Activated CD4-positive, alpha-beta T cell treated with anti-CD3 and anti-CD28 coated beads, Interleukin-2, amount 50 U/mL, for 16 hours (primary cell): ENCODE measurements at places on chromosomes 6 and 20.

DNA sequence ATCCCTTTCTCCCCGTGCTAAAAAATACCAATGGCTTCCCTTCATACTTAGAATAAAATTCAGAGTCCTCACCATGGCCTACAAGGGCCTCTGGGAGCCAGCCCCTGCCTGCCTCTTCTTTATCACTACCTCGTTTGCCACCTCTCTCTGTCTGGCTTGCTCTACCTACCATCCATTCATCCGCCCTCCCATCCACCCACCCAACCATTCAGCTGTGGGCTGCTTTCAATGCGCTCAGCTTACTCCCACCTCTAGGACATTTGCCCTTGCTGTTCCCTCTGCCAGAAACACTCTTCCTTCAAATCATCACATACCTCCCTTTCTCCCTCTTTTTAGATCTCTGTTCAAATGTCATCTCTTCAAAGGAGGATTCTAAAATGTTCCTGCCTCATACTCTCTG is 44.4 kb downstream of the PACSIN1 start:
- no peak for DNase-seq

DNA sequence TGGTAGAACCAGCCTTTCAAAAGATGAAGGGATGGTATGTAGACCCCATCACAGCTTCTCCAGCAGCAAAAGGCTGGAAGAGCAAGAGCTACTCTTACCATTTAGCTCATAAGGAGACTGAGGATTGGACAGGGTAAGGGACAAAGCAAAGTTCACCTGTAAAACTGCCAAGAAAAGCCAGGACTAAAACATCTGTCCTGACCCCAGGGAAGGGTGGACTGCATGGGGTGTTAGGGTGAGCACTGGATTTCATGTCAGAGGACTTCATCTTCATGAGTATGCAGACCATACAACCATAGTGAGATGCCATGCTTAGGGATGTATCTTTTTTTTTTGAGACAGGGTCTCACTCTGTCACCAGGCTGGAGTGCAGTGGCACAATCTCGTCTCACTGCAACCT is 19.3 kb downstream of the AHCY start:
- no peak for DNase-seq

DNA sequence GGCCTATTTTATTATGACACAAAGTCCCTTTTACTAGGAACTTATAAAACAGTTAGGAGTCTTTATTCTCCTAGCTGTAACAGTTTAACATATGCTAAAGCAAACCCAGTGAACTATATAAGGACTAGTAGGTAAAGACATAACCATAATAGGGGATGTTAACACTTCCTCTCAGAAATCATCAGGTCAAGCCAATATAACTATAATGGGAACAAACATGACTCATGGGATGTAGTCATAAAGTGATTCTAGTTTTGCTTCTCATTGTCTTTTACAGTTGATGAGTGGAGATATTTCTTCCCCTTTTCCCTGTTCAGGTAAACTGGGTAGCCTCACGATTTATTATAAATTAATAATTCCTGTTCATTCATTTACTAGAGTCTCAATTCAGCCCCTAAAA is 9.7 kb downstream of the PTCHD4 start:
- no peak for DNase-seq

DNA sequence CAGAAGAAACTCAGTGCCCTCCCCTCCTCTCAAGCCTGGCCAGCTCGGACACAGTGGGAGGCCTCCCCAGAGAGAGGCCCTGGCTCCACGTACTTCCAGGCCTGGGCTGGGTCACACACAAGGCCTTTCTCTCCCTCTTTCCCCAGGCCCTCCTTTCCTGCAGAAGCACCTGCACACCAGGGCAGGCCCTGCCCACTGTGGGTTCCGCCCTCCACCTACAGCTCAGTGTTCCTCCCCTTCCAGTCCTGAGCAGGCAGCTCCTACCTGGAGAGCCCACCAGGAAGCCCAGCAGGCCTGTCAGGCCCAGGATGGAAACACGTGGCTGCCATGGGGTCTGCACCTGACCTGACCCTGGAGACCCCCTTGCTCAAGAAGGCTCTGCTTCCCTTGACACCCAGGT is 18.9 kb downstream of the HLA-F start:
- DNase-seq = no peak

GRCh38 chr6:35776364-35777215 is at the start of gene CLPSL2:
Gene CLPSL2, plus strand, starts transcription at chr6:35776598. Its CDS starts 21 bp downstream, at chr6:35776619.
- no peak for DNase-seq

- DNase-seq = peak; percentile 8
These were observed 226.8 kb upstream of the PDE10A start for GRCh38 chr6:165889636-165890403.

DNA sequence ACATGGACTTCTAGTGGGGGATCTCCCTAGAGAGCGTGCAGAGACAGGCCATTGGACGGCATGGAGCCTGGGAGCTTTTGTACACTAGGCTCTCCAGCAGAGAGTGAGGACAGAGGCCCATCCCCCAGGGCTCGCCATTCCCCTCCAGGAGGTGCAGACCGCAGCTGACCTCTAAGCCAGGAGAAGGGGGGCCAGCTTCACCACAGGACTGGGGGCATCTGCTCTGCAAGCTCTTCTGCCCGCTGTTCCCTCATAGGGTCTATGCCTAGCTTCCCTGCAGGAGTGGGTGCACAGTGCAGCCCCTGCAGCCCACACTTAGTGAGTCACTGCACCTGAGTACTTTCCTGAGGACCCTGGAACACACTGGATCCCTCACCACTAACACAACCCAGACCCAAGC is 94.4 kb downstream of the FHL5 start:
- no peak for DNase-seq
